ENCODE measurements at places on chromosomes 3 and 15.

- no peaks in the 10 kb centered on the region for H3K4me1 ChIP-seq
- no peak overlapping the region for H3K27ac ChIP-seq
- H3K4me3 ChIP-seq: no peak overlapping the region
- DNase-seq: no peak
- peaks cover 31% of the 10 kb centered on the region for H3K27me3 ChIP-seq
Measured at GRCh38 chr3:72897758-72898007, 9.8 kb downstream of the GXYLT2 start.

GRCh38 chr3:185153171-185153771 lies 411 bp upstream of the C3orf70 start:
- H3K4me3 ChIP-seq: peak overlapping the region; percentile 74
- H3K27ac ChIP-seq: peak overlapping the region; percentile 50
- no peaks in the 10 kb centered on the region for H3K36me3 ChIP-seq

DNA sequence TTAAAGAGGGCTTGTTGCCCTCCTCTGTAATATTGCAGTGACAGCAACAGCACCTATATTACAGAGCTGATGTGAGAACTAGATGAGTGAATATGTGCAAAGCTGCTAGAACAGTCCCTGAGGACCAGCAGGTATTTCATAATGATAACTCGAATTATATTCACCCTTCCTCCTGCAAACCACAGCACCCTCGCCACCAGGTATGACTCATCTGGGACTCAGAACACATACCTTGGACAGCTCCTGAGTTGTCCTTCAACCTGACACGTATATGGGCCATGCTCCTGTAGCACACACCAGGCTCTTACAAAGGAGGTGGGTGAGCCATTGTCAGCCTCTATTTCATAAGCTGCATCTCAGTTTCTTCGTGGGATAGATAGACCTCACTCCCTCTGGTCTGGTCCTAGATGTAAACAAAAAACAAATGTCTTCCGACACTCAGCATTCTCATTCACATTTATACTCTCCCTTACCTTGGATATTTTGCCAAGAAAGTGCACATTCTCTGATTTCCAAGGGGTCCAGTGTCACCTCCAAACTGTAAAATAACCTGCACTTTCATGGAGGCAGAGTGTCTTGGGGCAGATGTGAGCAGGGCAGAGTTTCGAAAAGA lies 124.5 kb downstream of the TLE3 start:
- peaks cover 1% of the 10 kb centered on the region for H3K4me1 ChIP-seq
- H3K36me3 ChIP-seq: no peaks in the 10 kb centered on the region
- no peak overlapping the region for H3K27ac ChIP-seq
- H3K27me3 ChIP-seq: peaks cover 43% of the 10 kb centered on the region
- DNase-seq: no peak

DNA sequence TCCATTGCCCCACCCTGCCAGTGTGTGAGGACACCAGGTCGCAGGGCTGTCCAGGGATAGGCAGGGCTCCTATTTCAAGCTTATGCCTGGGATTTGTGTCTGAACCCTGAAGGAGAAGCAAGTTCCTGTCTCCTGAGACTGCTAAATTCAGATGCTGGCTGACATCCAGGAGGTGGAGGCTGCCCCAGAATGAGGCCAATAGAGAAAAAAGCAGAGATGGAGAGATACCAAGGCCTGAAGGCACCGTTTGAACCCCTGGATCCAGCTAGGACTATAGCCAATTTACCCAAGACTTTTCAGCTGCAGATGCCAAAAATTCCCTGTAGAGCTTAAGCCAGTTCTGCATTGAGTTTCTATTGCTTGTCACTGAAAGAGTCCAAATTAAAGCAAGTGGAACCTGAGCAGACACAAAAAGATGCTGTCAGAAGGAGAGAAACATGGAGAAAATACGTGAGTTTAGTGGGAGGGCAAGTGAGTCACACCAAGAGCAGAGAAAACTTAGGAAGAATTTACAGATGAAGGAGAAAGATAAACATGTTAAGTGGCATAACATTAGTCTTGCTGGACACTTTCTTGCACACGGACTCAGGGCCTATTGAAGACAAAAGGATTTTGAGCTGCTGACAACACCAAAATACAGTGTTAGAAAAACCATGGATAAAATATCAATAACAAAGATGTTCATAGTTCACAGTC lies 148.6 kb downstream of the CNTN3 start:
- DNase-seq: no peak
- H3K4me1 ChIP-seq: no peaks in the 10 kb centered on the region
- no peak overlapping the region for H3K4me3 ChIP-seq
- H3K36me3 ChIP-seq: no peaks in the 10 kb centered on the region

GRCh38 chr3:148068466-148068865 lies 629.2 kb upstream of the AGTR1 start:
- no peaks in the 10 kb centered on the region for H3K4me1 ChIP-seq
- no peak overlapping the region for H3K4me3 ChIP-seq
- DNase-seq: no peak
- no peak overlapping the region for H3K27ac ChIP-seq
- no peaks in the 10 kb centered on the region for H3K36me3 ChIP-seq

- no peak for DNase-seq
- peaks cover 9% of the 10 kb centered on the region for H3K27me3 ChIP-seq
- H3K4me3 ChIP-seq: no peak overlapping the region
- H3K27ac ChIP-seq: no peak overlapping the region
- H3K4me1 ChIP-seq: no peaks in the 10 kb centered on the region
Measured at GRCh38 chr15:87263871-87264270, 992.7 kb downstream of the NTRK3 start.

DNA sequence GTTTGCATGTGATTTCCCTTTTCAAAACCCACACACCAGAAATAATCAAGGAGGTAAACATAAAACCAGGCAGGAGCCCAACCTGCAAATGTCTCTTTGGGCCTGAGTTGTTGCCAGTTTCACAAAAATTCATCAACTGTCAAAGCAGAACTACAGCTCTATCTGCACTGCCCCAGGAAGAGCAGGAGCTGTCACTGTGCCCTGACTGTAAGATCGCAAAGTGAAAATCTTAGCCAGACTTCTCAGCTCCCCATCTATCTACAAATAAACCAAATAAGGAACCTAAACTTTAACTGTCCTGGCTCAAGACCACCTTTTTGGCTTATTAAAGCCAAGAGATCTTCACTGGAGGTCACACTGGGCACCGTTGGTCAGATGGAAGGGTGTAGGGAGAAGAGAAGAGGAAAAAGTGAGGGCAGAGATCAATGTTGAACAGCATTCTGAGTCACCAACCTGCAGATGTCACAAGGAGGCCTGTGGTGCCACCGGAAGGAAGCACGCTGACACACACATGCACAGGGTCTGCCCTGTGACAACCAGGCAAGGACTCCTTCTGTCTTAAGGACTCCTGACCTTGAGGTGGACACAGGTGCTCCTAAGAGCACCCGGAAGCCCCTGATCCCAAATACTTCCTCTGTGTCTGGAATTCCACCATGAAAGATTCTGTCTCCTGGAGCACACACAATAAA lies 58.7 kb downstream of the RPN1 start:
- no peak for DNase-seq
- H3K36me3 ChIP-seq: no peaks in the 10 kb centered on the region
- no peak overlapping the region for H3K4me3 ChIP-seq
- H3K27ac ChIP-seq: peak overlapping the region; percentile 18
- H3K4me1 ChIP-seq: peaks cover 6% of the 10 kb centered on the region
- no peaks in the 10 kb centered on the region for H3K27me3 ChIP-seq

- no peaks in the 10 kb centered on the region for H3K4me1 ChIP-seq
- H3K36me3 ChIP-seq: no peaks in the 10 kb centered on the region
- no peak overlapping the region for H3K4me3 ChIP-seq
- no peak for DNase-seq
- H3K27ac ChIP-seq: no peak overlapping the region
Measured at GRCh38 chr3:24857945-24858344, 363.3 kb upstream of the THRB start.

DNA sequence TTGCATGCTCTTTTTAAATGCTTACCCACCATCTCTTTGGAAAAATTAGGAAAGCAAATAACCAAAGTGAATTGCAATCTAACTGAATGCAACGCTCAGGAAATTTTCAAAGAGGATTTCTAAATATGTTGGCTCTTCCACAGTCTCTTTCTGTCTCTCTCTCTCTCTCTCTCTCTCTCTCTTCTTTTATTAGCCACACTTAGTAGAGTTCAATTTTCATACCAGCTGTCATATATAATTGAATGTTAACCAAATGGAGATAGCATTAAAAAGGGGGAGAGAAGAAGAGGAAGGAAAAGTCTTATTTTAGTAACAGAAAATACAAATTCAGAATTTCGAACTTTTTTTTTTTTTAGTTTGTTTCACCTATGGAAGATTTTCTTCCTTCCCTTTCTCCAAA lies 235.9 kb upstream of the GBE1 start:
- no peaks in the 10 kb centered on the region for H3K27me3 ChIP-seq
- H3K27ac ChIP-seq: no peak overlapping the region
- no peak for DNase-seq
- H3K36me3 ChIP-seq: no peaks in the 10 kb centered on the region
- no peak overlapping the region for H3K4me3 ChIP-seq
- H3K4me1 ChIP-seq: no peaks in the 10 kb centered on the region

- no peak overlapping the region for H3K4me3 ChIP-seq
- H3K27ac ChIP-seq: no peak overlapping the region
- no peaks in the 10 kb centered on the region for H3K36me3 ChIP-seq
- no peaks in the 10 kb centered on the region for H3K4me1 ChIP-seq
Measured at GRCh38 chr15:81843226-81843625, 202.6 kb downstream of the MEX3B start.

GRCh38 chr3:132378846-132379245 lies 38.5 kb upstream of the DNAJC13 start:
- no peak for DNase-seq
- no peaks in the 10 kb centered on the region for H3K4me1 ChIP-seq
- no peaks in the 10 kb centered on the region for H3K36me3 ChIP-seq
- H3K27me3 ChIP-seq: peaks cover 35% of the 10 kb centered on the region
- H3K4me3 ChIP-seq: no peak overlapping the region

DNA sequence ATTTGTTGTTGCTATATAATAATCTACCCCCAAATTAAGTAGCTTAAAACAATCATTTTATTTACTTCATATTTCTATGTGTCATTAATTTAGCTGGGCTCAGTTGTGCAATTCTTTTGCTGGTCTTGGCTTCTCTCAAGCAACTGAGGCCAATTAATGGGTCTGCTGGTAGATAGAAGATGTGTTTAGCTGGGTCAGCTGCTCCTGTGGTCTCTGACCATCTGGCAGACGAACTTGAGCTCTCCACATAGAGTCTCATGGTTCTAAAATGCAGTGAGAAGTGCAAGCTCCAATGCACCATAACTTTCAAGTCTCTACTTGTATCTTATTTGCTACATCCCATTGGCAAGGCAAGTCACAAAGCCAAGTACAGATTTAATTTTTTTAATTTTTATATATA lies 515.6 kb downstream of the ZIC1 start:
- no peak overlapping the region for H3K27ac ChIP-seq
- no peak overlapping the region for H3K4me3 ChIP-seq
- no peak for DNase-seq
- H3K27me3 ChIP-seq: no peaks in the 10 kb centered on the region
- no peaks in the 10 kb centered on the region for H3K4me1 ChIP-seq

GRCh38 chr3:173225351-173225750 lies 84.3 kb upstream of the SPATA16 start:
- H3K4me3 ChIP-seq: no peak overlapping the region
- H3K27ac ChIP-seq: no peak overlapping the region
- H3K27me3 ChIP-seq: no peaks in the 10 kb centered on the region

GRCh38 chr3:122488262-122488973 lies 26.3 kb downstream of the KPNA1 start:
- no peak for DNase-seq
- H3K27ac ChIP-seq: no peak overlapping the region
- H3K4me1 ChIP-seq: peaks cover 57% of the 10 kb centered on the region

- no peaks in the 10 kb centered on the region for H3K36me3 ChIP-seq
- H3K4me3 ChIP-seq: no peak overlapping the region
- no peak for DNase-seq
- no peaks in the 10 kb centered on the region for H3K4me1 ChIP-seq
- H3K27me3 ChIP-seq: peaks cover 8% of the 10 kb centered on the region
Measured at GRCh38 chr15:38941399-38941953, 376.9 kb upstream of the RASGRP1 start.

GRCh38 chr3:31724651-31725050 lies 191.9 kb downstream of the STT3B start:
- no peaks in the 10 kb centered on the region for H3K4me1 ChIP-seq
- peaks cover 27% of the 10 kb centered on the region for H3K27me3 ChIP-seq
- no peak overlapping the region for H3K27ac ChIP-seq

GRCh38 chr3:24351779-24352469 lies 142.7 kb downstream of the THRB start:
- H3K4me3 ChIP-seq: no peak overlapping the region
- no peak overlapping the region for H3K27ac ChIP-seq
- no peaks in the 10 kb centered on the region for H3K27me3 ChIP-seq
- H3K4me1 ChIP-seq: no peaks in the 10 kb centered on the region
- no peaks in the 10 kb centered on the region for H3K36me3 ChIP-seq

DNA sequence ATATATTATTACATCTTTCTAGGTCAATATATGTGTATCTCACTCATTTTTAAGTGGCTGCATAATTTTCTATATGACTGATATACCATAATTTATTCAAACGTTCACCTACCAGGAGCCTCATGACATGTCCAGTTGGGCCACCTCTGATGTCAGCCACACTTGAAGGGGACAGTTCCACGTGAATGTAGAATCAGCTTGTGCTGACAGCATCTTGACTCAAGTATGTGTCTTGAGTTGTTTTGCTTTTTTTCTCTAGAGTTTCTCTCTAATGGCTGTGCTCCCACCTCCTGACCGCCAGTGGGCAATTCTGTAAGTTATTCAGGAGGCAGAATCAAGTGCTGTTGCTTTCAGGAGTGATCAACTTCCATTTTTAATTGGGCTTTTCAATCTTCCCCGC lies 237.9 kb downstream of the NFKBIZ start:
- H3K4me3 ChIP-seq: no peak overlapping the region
- no peak for DNase-seq
- no peaks in the 10 kb centered on the region for H3K27me3 ChIP-seq
- no peaks in the 10 kb centered on the region for H3K36me3 ChIP-seq

- H3K27me3 ChIP-seq: no peaks in the 10 kb centered on the region
- DNase-seq: no peak
- H3K36me3 ChIP-seq: no peaks in the 10 kb centered on the region
Measured at GRCh38 chr3:106457281-106458180, 588.7 kb upstream of the CBLB start.

DNA sequence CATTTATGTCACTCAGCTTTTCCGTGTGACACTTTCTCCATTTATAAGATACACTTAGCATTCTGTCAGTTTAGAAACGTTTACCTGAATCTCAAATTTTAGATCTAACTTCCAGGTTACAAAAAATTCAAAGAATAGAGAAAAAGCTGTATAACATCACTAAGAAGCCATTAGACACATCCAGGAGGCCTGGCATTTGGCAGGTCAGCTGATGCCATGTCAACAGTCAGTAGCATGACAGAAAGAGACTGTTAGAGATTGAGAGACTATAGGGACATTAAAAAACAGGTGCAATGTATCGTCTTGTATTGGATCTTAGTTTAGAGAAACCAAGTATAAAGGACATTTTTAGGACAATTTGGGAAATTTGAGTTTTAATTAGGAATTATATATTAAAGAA lies 53.4 kb upstream of the ATOSA start:
- H3K4me1 ChIP-seq: peaks cover 34% of the 10 kb centered on the region
- DNase-seq: no peak
- no peaks in the 10 kb centered on the region for H3K27me3 ChIP-seq
- no peak overlapping the region for H3K27ac ChIP-seq
- H3K36me3 ChIP-seq: no peaks in the 10 kb centered on the region
- no peak overlapping the region for H3K4me3 ChIP-seq
